ENCODE measurements at places on chromosomes 5 and 9. TPM values are rescaled to one million over a fixed set of nuclear protein-coding genes. Genes with fewer than 3 reads are reported as not detected.

Gene FOXD4L4
- not detected for total RNA-seq

Gene GPR150
- total RNA-seq: not detected

GRCh38 chr5:8828596-8829322 is 717.1 kb downstream of the SEMA5A start:
- no peak overlapping the region for H3K4me3 ChIP-seq
- DNase-seq: no peak
- H3K4me1 ChIP-seq: peaks cover 71% of the 10 kb centered on the region
- no peaks in the 10 kb centered on the region for H3K36me3 ChIP-seq

Gene RARS1
- total RNA-seq: 78.1 TPM
